ENCODE measurements at places on chromosomes 6 and 20.

- no peak for DNase-seq
These were observed 5.6 kb downstream of the EEF1A1 start for GRCh38 chr6:73515204-73515655.

- DNase-seq: no peak
These were observed 187.6 kb downstream of the DTNBP1 start for GRCh38 chr6:15475261-15475660.

GRCh38 chr20:1946442-1946761 is 47.5 kb downstream of the PDYN start:
- DNase-seq: no peak

GRCh38 chr20:10180651-10181235 is 37.9 kb upstream of the SNAP25 start:
- no peak for DNase-seq

- no peak for DNase-seq
These were observed 60.6 kb downstream of the SMOC2 start for GRCh38 chr6:168501561-168501960.

DNA sequence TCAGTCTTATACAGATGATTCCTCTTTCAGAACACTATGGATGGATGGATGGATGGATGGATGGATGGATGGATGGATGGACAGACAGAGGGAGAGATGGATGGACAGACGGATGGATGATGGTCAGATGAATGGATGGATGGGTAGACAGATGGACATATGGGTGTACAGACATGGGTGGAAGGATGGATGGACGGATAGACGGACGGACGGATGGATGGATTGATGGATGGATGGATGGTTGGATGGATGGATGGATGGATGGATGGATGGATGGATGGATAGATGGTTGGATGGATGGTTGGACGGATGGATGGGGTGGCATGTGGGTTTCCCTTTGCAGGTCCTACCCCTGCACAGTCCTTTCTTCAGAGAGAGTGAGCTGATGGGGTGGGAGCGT is 320.7 kb downstream of the CDH4 start:
- DNase-seq: no peak

DNA sequence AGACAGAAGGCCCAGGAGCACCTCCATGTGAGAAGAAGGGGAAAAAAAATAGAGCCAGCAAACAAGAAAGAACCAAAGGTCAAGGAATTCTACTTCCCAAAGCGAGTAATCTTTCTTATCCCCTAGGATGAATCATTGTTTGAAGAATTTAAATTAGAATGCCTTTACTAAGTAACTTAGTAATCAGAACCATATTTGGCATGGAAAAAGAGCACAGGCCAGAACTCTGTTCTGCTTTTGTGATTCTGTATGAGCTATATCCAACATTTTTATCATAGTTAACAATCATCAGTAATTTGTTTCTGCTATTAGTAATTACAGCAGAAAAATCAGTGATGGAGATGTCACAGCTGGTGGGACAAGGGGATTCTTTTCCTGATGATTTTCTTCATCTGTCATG is 228.8 kb upstream of the FAM83B start:
- DNase-seq: no peak

GRCh38 chr6:24720131-24720603 is 1.2 kb upstream of the C6orf62 start:
- peak; percentile 60 for DNase-seq

DNA sequence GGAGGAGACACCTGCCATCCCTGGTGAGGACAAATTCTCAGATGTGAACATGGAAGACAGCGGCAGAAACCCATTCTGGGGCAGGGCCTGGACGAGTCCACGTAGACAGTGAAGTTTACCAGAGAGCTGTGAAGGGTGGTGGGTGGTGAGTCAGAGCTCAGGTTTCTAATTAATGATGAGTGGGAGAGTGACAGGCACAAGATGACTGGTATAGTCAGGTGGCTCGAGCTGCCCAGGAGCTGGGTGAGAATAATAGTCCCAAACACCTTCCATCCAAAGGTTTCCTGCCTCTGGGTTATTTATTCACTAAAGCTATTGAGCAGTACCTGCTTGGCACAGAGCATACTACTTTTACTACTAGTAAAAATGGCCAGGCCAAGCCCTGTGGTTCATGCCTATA is 6.0 kb downstream of the TLDC2 start:
- no peak for DNase-seq

GRCh38 chr6:6584310-6585002 is 4.1 kb upstream of the LY86 start:
- DNase-seq: no peak

- DNase-seq: no peak
These were observed 15.6 kb downstream of the CHRNA4 start for GRCh38 chr20:63345328-63346100.

GRCh38 chr6:99746261-99746895 is 139.7 kb downstream of the PRDM13 start:
- peak; percentile 10 for DNase-seq

DNA sequence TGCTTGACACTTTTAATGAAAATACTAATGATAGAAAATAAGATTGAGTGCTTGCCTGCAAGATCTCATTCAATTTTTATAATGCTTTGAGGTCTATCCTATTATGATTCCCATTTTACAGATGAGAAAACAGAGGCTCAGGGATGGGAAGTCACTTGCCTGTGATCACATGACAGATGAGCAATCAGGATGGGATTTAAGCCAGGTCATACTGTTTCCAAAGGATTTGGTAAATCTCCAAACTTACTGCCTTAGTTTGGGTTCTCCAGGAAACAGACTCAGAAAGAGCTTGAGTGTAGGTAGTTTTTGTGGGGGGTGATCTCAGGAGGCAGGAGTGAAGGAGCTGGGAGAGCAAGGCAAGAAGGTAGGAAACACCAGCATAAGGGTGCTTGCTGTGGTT is 456.3 kb downstream of the MAFB start:
- DNase-seq: no peak

Data from stimulated activated CD4-positive, alpha-beta T cell treated with anti-CD3 and anti-CD28 coated beads, TNF-alpha, amount 100 ng/mL, for 1 hour (primary cell).